Activated naive CD8-positive, alpha-beta T cell treated with anti-CD3 and anti-CD28 coated beads for 36 hours (primary cell): ENCODE measurements at places on chromosomes 6 and 20. TPM values are rescaled to one million over a fixed set of nuclear protein-coding genes. Genes with fewer than 3 reads are reported as not detected.

DNA sequence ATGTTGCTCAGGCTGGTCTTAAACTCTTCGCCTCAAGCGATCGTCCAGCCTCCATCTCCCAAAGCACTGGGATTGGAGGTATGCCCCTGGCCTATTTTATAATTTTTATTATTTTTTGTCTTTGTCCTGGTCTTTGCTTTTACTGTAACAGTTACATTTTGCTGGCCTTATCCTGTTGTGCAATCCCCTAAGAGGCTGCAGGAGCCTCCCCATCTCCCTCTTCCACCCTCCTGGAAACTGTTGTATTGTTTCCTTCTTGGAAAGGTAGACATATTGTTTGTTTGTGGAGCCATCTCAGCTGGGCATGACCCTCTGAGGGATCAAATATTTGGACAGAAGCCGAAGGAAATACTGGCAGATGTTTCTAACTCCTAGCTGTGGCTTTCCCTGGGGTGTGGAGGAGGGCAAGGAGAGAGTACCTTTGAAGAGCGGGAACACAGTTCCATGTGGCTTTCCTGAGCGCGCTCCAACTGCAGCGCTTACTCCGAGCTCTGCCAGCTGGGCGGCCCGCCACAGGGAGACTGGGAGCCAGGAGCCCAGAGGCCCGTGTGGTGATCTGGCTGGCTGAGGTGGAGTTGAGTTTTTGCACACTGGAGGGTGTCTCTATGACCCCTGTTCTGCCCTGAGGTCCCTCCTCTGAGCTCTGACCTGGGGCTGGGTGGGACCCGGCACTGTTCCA is 4.9 kb downstream of the MAPK13 start:
- H3K27me3 ChIP-seq, result no peaks in the 10 kb centered on the region
- peaks cover 19% of the 10 kb centered on the region for H3K36me3 ChIP-seq
- H3K27ac ChIP-seq, result peak overlapping the region; percentile 65
- DNase-seq, result no peak
- H3K4me1 ChIP-seq, result peaks cover 20% of the 10 kb centered on the region

DNA sequence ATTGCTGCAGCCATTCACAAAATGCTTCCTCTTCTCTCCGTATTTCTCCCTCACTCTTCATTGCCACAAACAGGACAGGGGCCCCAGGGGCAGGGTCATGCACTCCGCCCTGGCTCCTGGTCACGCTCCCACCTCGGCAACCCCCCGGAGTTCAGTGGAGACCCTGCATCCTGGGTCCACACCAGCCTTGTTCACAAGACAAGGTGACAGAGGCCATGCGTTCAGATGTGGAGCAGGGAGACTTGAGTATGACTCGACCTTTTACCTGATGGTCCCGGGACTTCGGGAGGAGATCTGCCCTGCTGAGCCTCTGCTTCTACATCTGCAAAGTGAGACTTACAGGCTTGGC is 49.4 kb downstream of the ANKRD60 start:
- peaks cover 18% of the 10 kb centered on the region for H3K4me1 ChIP-seq
- peaks cover 19% of the 10 kb centered on the region for H3K27me3 ChIP-seq
- H3K36me3 ChIP-seq, result no peaks in the 10 kb centered on the region
- DNase-seq, result no peak
- no peak overlapping the region for H3K27ac ChIP-seq
- peak overlapping the region; percentile 50 for H3K4me3 ChIP-seq

DNA sequence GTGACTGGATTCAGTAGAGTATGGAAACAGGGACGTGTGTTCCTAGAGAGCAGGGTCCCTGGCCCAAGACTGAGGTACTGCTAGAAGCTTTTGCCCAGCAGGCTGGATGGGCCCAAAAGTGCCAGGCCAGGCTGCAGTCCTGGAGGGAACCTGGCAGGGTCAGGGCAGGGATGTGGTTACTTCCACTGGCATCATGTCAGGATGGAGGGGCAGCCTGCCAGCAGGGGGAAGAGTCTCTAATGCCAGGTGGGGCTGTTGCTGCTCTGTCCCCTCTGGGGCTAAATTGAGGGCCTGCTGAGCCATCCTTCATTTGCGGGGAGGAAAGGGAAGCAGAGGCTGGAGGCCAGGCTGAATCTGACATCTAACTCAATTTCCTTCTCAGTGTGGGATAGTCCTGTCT is 17.2 kb downstream of the ZDHHC14 start:
- no peak overlapping the region for H3K4me3 ChIP-seq
- H3K36me3 ChIP-seq, result peaks cover 3% of the 10 kb centered on the region
- no peak for DNase-seq
- H3K4me1 ChIP-seq, result no peaks in the 10 kb centered on the region
- no peaks in the 10 kb centered on the region for H3K27me3 ChIP-seq

- H3K36me3 ChIP-seq, result no peaks in the 10 kb centered on the region
- no peak overlapping the region for H3K27ac ChIP-seq
- peaks cover 3% of the 10 kb centered on the region for H3K27me3 ChIP-seq
- no peaks in the 10 kb centered on the region for H3K4me1 ChIP-seq
- H3K4me3 ChIP-seq, result no peak overlapping the region
- no peak for DNase-seq
Measured at GRCh38 chr6:12720310-12720709, 3.7 kb downstream of the PHACTR1 start.

DNA sequence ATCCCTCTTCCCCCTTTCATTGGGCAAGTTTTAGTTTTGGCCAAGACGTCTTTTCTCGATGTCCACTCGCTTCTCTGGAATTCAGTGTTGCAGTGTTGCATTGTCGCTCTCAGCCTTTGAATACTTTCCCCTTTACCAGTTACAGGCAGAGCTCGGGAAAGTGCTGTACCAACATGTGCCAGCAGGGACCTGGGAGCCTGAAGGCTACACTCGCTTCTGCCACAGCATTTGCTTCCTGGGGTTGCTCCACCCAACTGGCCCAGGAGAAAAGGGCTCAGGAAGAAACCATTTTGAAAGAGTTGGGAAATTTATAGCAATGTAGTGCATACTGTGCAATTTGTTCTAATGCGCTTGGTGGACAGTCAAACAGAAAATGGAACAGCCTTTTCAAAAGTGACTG is 78.6 kb downstream of the LINC00237 start:
- no peak for DNase-seq
- no peak overlapping the region for H3K27ac ChIP-seq
- peaks cover 2% of the 10 kb centered on the region for H3K4me1 ChIP-seq
- H3K27me3 ChIP-seq, result peaks cover 13% of the 10 kb centered on the region
- H3K36me3 ChIP-seq, result no peaks in the 10 kb centered on the region

- DNase-seq, result no peak
- no peak overlapping the region for H3K27ac ChIP-seq
- no peak overlapping the region for H3K4me3 ChIP-seq
- peaks cover 2% of the 10 kb centered on the region for H3K4me1 ChIP-seq
- H3K27me3 ChIP-seq, result peaks cover 62% of the 10 kb centered on the region
Measured at GRCh38 chr20:23050076-23050838, 785 bp upstream of the THBD start.

DNA sequence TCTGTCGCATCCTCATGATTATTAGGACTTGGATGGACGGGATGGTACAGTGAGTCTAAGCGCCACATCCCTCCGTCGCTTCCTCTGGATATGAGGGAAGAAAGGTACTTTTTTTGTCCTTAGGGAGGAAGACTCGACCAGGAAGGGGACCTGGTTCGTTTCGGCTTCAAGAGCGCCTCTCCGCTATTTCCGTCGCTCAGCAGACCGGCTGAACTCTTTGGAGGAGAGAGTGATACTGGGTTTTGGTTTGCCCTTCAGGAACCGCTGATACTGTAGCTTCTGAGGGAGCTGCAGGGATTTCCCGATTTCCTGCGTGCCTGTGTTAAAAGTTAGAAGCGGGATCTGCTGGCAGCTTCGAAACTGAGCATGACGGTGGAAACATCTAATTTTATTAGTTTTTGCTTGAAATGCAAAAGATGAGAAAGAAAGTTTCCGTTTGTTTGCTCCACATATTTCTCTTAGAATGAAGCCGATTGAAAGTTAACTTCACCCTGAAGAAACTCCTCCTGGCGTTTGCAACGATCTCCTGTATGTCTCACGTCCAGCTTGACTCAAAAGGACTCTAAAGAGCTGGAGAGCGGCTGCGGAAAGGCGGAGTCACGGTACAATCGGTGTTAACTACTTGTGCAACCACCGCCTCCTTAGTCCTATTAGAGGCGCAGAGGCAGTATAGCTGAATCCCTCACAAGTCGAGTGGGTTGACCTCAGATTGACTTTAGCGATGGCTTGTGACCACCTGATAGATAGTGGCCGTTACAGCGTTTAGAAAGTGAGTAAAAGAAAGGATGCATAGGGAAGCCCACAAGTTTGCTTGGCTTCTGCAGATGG is 129.4 kb downstream of the TRIM27 start:
- peaks cover 93% of the 10 kb centered on the region for H3K27me3 ChIP-seq
- peaks cover 7% of the 10 kb centered on the region for H3K36me3 ChIP-seq
- no peak for DNase-seq
- no peak overlapping the region for H3K27ac ChIP-seq
- H3K4me3 ChIP-seq, result peak overlapping the region; percentile 48

- peak overlapping the region; percentile 68 for H3K27ac ChIP-seq
- no peaks in the 10 kb centered on the region for H3K27me3 ChIP-seq
- H3K36me3 ChIP-seq, result peaks cover 3% of the 10 kb centered on the region
- peak overlapping the region; percentile 75 for H3K4me3 ChIP-seq
Measured at GRCh38 chr20:63641792-63642523, 11.3 kb downstream of the STMN3 start.

DNA sequence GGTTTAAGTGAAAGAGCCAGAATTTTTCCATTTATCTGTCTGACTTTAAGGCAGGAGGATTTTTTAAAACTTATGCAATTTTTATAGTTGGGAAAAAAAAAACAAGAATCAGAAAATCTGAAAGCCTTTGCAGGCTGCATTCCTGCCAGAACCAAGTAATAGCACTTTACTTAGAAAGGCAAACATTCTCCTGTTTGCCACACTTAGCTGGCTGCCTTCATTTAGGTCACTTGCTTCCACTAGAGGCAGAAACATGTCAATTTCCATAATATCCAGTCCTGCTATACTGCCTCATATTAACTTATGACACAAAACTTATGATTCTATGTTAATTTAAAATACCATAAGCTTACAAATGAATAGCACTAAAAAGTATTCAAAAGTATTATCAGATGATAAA is 425.8 kb downstream of the FRK start:
- no peaks in the 10 kb centered on the region for H3K36me3 ChIP-seq
- no peak overlapping the region for H3K4me3 ChIP-seq
- no peaks in the 10 kb centered on the region for H3K4me1 ChIP-seq
- H3K27ac ChIP-seq, result no peak overlapping the region
- DNase-seq, result no peak
- no peaks in the 10 kb centered on the region for H3K27me3 ChIP-seq

- H3K4me1 ChIP-seq, result peaks cover 57% of the 10 kb centered on the region
- peaks cover 49% of the 10 kb centered on the region for H3K36me3 ChIP-seq
- H3K27me3 ChIP-seq, result no peaks in the 10 kb centered on the region
Measured at GRCh38 chr20:48723308-48724264, 104.2 kb downstream of the PREX1 start.

DNA sequence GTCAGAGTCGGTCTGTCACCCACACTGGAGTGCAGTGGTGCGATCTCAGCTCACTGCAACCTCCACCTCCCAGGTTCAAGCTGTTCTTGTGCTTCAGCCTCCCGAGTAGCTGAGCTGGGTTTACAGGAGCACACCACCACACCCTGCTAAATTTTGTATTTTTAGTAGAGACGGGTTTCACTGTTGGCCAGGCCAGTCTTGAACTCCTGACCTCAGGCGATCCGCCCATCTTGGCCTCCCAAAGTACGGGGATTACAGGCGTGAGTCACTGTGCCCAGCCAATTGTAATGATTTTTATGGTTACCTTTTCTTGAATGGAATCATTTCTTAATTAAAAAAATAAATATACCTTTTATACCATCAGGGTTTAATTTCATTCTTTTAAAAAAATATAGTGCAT is 105.7 kb downstream of the MTHFD1L start:
- H3K27ac ChIP-seq, result no peak overlapping the region
- DNase-seq, result no peak
- H3K36me3 ChIP-seq, result peaks cover 62% of the 10 kb centered on the region
- no peaks in the 10 kb centered on the region for H3K4me1 ChIP-seq
- H3K4me3 ChIP-seq, result no peak overlapping the region
- no peaks in the 10 kb centered on the region for H3K27me3 ChIP-seq

GRCh38 chr20:11555510-11555909 is 362.2 kb upstream of the BTBD3 start:
- no peak for DNase-seq
- no peaks in the 10 kb centered on the region for H3K36me3 ChIP-seq
- H3K27ac ChIP-seq, result no peak overlapping the region
- H3K27me3 ChIP-seq, result no peaks in the 10 kb centered on the region
- H3K4me3 ChIP-seq, result no peak overlapping the region
- no peaks in the 10 kb centered on the region for H3K4me1 ChIP-seq

GRCh38 chr20:25247518-25247955 is 348 bp upstream of the PYGB start:
- peak overlapping the region; percentile 90 for H3K4me3 ChIP-seq
- H3K27me3 ChIP-seq, result peaks cover 8% of the 10 kb centered on the region
- DNase-seq, result peak; percentile 27
- peaks cover 8% of the 10 kb centered on the region for H3K36me3 ChIP-seq
- peak overlapping the region; percentile 48 for H3K27ac ChIP-seq

- H3K36me3 ChIP-seq, result no peaks in the 10 kb centered on the region
- H3K27ac ChIP-seq, result no peak overlapping the region
- no peak for DNase-seq
- no peak overlapping the region for H3K4me3 ChIP-seq
Measured at GRCh38 chr6:163640641-163641040, 226.1 kb downstream of the QKI start.

GRCh38 chr6:9178071-9178470 is 742.7 kb upstream of the SLC35B3 start:
- H3K27ac ChIP-seq, result no peak overlapping the region
- H3K36me3 ChIP-seq, result no peaks in the 10 kb centered on the region
- no peak overlapping the region for H3K4me3 ChIP-seq
- no peaks in the 10 kb centered on the region for H3K4me1 ChIP-seq
- H3K27me3 ChIP-seq, result no peaks in the 10 kb centered on the region

DNA sequence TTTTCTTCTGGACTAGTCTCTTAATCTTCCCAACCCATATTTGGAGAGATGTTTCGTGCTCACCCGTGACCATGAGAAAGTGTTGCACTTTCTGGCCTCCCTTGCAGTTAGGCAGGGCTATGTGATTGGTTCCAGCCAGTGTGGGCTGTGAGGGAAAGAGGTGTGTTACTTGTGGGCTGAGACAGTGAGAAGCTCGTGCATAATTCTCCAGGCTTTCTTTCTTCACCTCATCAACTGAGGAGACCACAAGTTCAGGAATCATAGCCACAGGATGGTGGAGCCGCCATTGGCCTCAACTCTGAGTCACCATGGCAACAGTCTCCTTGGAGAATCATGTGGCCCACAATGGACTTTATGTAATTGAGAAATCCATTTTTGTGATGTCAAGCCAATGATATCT is 57.5 kb upstream of the FUCA2 start:
- H3K27ac ChIP-seq, result no peak overlapping the region
- no peaks in the 10 kb centered on the region for H3K27me3 ChIP-seq
- DNase-seq, result no peak

- H3K27ac ChIP-seq, result no peak overlapping the region
- no peak for DNase-seq
- peaks cover 41% of the 10 kb centered on the region for H3K27me3 ChIP-seq
- no peak overlapping the region for H3K4me3 ChIP-seq
- H3K36me3 ChIP-seq, result no peaks in the 10 kb centered on the region
Measured at GRCh38 chr6:164106345-164106769, 691.8 kb downstream of the QKI start.

ATP6V1G2 gene
- total RNA-seq, result 1.0 TPM

CBFA2T2 gene
- 6.7 TPM for total RNA-seq

ACOT13 gene
- total RNA-seq, result 24.2 TPM

DEFB132 gene
- not detected for total RNA-seq

GSTA3 gene
- total RNA-seq, result not detected

EPHA7 gene
- total RNA-seq, result not detected
